ENCODE measurements at places on chromosomes 2 and 18. TPM values are rescaled to one million over a fixed set of nuclear protein-coding genes. Genes with fewer than 3 reads are reported as not detected.
A peak's percentile ranks its signal among the peaks of the same experiment; 100 is the strongest.

The TIGD1 gene
- total RNA-seq, result 7.0 TPM

The MC5R gene
- not detected for total RNA-seq

The GALNT13 gene
- total RNA-seq, result 0.57 TPM

The CCDC141 gene
- total RNA-seq, result 3.0 TPM

The NAT8 gene
- 94.4 TPM for total RNA-seq

The SIX2 gene
- 0.28 TPM for total RNA-seq

- no peak overlapping the region for H3K27ac ChIP-seq
- no peak overlapping the region for H3K4me3 ChIP-seq
- no peak for DNase-seq
- H3K4me1 ChIP-seq, result no peaks in the 10 kb centered on the region
These were observed 83.9 kb downstream of the TPO start for GRCh38 chr2:1497122-1497611.

- no peak overlapping the region for H3K27ac ChIP-seq
- H3K4me3 ChIP-seq, result no peak overlapping the region
- no peaks in the 10 kb centered on the region for H3K36me3 ChIP-seq
- no peaks in the 10 kb centered on the region for H3K4me1 ChIP-seq
- DNase-seq, result peak; percentile 70
These were observed 141.5 kb upstream of the SLC39A10 start for GRCh38 chr2:195515551-195515950.

GRCh38 chr2:61512768-61513398 is 25.3 kb downstream of the XPO1 start:
- peak; percentile 47 for DNase-seq
- H3K27ac ChIP-seq, result no peak overlapping the region
- no peaks in the 10 kb centered on the region for H3K27me3 ChIP-seq
- no peak overlapping the region for H3K4me3 ChIP-seq
- no peaks in the 10 kb centered on the region for H3K4me1 ChIP-seq

DNA sequence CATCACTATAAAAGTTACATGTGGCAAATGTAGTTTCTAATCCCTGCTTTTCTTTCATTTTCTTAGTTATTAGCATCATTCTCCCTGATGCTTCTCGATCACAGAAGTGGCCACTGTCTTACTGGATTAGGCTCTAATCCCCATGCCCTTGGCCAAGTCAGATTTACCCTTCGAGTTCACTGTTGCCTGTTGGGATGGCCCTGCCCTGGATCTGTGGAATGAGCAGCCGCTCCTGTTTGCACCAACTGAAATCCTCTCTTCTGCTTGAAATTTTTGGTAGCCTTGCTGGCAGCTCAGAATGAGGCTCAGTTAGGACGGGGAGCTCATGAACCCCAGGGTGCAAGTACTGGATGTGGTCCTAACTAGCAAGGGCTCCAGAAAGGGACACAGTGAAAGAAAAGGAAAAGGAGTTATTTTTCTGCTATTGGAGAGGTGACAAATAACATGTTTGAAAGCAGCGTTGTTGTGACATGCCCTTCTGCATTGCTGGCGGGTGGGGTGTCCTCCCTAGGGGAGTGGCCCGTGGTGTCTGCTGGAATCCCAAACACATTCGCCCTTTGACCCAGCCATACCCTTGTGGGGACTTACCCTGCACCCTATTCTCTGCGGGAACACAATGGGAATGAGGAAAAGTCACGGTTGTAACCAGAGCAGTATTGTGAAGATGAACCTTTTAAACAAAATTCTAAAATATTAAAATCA is 34.5 kb downstream of the RBFA start:
- H3K36me3 ChIP-seq, result no peaks in the 10 kb centered on the region
- H3K4me3 ChIP-seq, result no peak overlapping the region
- H3K4me1 ChIP-seq, result no peaks in the 10 kb centered on the region
- no peak overlapping the region for H3K27ac ChIP-seq
- DNase-seq, result no peak
- H3K27me3 ChIP-seq, result no peaks in the 10 kb centered on the region

- H3K4me3 ChIP-seq, result no peak overlapping the region
- H3K27ac ChIP-seq, result no peak overlapping the region
- H3K27me3 ChIP-seq, result no peaks in the 10 kb centered on the region
- no peak for DNase-seq
- no peaks in the 10 kb centered on the region for H3K36me3 ChIP-seq
These were observed 104.0 kb downstream of the SMAD2 start for GRCh38 chr18:47826157-47827074.

GRCh38 chr2:37449761-37450296 is 105.4 kb downstream of the QPCT start:
- H3K36me3 ChIP-seq, result no peaks in the 10 kb centered on the region
- H3K27me3 ChIP-seq, result no peaks in the 10 kb centered on the region
- no peak overlapping the region for H3K27ac ChIP-seq
- peak; percentile 94 for DNase-seq
- no peaks in the 10 kb centered on the region for H3K4me1 ChIP-seq

- no peaks in the 10 kb centered on the region for H3K27me3 ChIP-seq
- no peak overlapping the region for H3K4me3 ChIP-seq
- no peaks in the 10 kb centered on the region for H3K36me3 ChIP-seq
- no peaks in the 10 kb centered on the region for H3K4me1 ChIP-seq
These were observed 568.9 kb upstream of the ACVR2A start for GRCh38 chr2:147275943-147276342.

GRCh38 chr18:40235323-40235722 is 1719.7 kb upstream of the PIK3C3 start:
- H3K36me3 ChIP-seq, result no peaks in the 10 kb centered on the region
- H3K27ac ChIP-seq, result no peak overlapping the region
- no peaks in the 10 kb centered on the region for H3K4me1 ChIP-seq
- H3K4me3 ChIP-seq, result no peak overlapping the region
- DNase-seq, result no peak
- H3K27me3 ChIP-seq, result no peaks in the 10 kb centered on the region

DNA sequence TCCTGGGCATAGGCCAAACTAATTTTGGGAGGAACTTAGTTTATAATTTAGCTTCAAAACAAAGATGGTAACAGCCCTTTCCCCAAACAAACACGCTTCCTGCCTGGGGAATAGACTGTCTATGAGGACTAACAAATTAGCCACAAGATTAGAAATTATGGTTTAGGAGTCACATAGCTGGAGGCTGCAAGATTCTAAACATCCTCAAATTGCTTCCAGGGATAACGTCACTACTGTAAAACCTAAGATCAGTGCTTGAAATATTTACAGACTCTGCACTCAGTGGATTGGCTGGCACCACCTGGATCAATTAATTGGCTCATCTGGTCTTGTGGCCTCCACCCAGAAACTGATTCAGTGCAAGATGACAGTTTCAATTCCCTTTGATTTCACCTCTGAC is 118.0 kb upstream of the TACR1 start:
- DNase-seq, result no peak
- H3K27me3 ChIP-seq, result no peaks in the 10 kb centered on the region
- H3K4me3 ChIP-seq, result no peak overlapping the region
- H3K27ac ChIP-seq, result no peak overlapping the region
- H3K4me1 ChIP-seq, result no peaks in the 10 kb centered on the region

GRCh38 chr2:1527153-1527992 is 114.1 kb downstream of the TPO start:
- no peaks in the 10 kb centered on the region for H3K4me1 ChIP-seq
- no peak for DNase-seq
- no peak overlapping the region for H3K27ac ChIP-seq
- H3K4me3 ChIP-seq, result no peak overlapping the region
- no peaks in the 10 kb centered on the region for H3K36me3 ChIP-seq

GRCh38 chr2:10086950-10087349 is 6.7 kb upstream of the CYS1 start:
- H3K4me3 ChIP-seq, result no peak overlapping the region
- no peak for DNase-seq

DNA sequence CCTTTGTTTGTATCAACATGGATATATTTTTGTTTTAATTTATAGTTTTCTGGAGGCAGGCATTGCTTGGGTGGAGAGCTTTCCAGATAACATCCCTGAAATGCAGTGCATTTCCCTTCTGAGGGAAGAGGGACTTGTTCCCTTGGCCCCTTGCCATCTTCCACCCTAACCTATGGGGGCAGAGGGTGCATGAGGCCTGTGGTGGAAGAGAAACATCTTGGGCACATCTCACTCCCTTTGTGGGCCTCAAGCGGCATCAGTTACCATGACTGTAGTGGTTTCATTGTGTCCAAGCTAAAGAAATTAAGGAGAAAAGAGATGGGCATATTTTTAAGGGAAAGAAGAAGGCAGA is 5.3 kb upstream of the RPL37A start:
- H3K27me3 ChIP-seq, result no peaks in the 10 kb centered on the region
- H3K36me3 ChIP-seq, result no peaks in the 10 kb centered on the region
- peak; percentile 27 for DNase-seq
- no peak overlapping the region for H3K27ac ChIP-seq
- H3K4me3 ChIP-seq, result no peak overlapping the region
- peaks cover 12% of the 10 kb centered on the region for H3K4me1 ChIP-seq

DNA sequence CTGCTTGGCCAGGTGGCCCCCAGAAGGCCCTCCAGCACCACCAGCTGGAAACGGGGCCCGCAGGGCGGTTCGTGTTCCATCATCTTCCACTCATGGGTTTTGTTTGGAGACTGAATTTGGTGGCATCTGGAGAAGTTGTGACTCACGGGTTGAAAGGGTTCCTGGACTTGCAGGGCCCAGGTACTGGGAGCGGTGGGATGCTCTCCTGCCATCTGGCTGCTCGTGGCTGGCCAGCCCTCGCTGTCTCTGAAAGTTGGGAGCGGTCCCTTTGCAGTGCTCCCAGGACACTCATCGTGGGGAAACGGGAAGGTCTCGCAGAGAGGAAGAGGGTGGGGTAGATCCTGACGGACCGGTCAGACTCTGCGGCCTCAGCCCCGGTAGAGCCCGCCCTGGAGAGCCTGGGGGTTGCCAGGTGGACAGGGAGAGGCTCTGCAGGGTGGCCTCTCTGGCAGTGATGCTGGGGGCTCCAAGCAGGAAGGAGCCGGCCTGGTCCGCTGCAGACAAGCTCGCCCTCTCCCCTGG is 47.5 kb downstream of the TWIST2 start:
- H3K27me3 ChIP-seq, result no peaks in the 10 kb centered on the region
- H3K4me1 ChIP-seq, result no peaks in the 10 kb centered on the region

- H3K27ac ChIP-seq, result no peak overlapping the region
- DNase-seq, result no peak
- no peaks in the 10 kb centered on the region for H3K27me3 ChIP-seq
- H3K4me1 ChIP-seq, result no peaks in the 10 kb centered on the region
- H3K36me3 ChIP-seq, result no peaks in the 10 kb centered on the region
These were observed 34.2 kb downstream of the B4GALT6 start for GRCh38 chr18:31649978-31650719.

- H3K27ac ChIP-seq, result no peak overlapping the region
- no peaks in the 10 kb centered on the region for H3K4me1 ChIP-seq
- DNase-seq, result no peak
- no peak overlapping the region for H3K4me3 ChIP-seq
- H3K27me3 ChIP-seq, result no peaks in the 10 kb centered on the region
- H3K36me3 ChIP-seq, result no peaks in the 10 kb centered on the region
These were observed 1291.0 kb upstream of the GYPC start for GRCh38 chr2:125364984-125365265.
